ENCODE measurements at places on chromosomes 4 and X. TPM values are rescaled to one million over a fixed set of nuclear protein-coding genes. Genes with fewer than 3 reads are reported as not detected.

Gene HNRNPDL
- total RNA-seq, result 472 TPM

Gene PDE5A
- 15.7 TPM for total RNA-seq

- peak; percentile 58 for DNase-seq
Observed at GRCh38 chrX:154531626-154532025, 15.0 kb downstream of the G6PD start.

DNA sequence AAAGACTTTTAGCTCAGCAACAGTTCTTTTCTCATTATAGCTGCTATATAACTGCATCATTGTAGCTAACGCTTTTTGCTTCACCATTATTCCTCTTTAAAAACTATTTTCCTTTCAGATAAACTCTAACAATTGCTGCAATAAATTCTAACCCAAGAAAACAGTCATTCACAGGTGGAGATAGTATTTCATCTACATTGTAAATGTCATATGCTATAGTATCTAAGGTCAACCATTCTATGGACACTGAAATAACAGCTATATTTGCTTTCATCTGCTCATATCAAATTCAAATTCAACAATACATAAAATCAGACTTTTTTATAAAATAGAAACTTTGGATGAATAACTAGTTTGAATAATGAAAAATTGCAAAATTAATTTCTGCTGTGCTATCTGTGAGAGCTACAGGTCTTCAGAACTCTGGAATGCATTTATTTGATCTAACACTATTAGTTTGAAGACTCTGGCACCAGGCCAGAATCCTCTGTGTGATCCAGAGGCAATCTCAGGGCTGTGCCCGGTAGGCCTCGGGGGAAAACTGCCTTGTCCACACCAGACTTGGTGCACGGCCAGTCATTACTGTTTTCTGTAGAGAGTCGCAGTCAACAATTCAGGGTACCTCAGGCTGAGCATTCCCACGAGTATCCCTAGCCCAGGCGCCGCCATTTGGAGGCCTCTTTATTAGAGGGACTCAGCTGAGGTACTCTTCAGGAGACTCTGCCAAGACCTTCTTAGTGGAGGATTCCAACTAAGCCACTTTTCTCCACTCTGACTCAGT lies 332.4 kb downstream of the SLC7A11 start:
- peak; percentile 29 for DNase-seq

DNA sequence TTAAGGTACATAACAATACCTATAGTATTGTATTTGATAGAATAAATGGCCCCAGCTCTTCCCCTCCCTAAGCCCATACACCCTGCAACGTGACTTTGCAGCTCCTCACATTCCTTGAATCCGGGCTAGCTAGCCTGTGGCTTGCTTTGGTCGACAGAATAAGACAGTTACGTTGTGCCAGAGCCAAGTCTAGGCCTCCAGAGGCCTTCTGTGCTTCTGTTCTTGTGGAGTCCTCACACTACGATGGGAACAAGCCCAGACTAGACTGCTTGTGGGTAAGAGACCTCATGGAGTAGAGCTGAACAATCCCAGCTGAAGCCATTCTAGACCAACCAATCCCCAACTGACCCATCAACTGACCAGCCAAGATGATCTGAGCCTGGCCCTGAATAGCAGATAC lies 102.4 kb upstream of the PLAC1 start:
- DNase-seq, result no peak

GRCh38 chr4:2482693-2483092 lies 13.8 kb downstream of the RNF4 start:
- no peak for DNase-seq

Gene AVPR2
- total RNA-seq, result not detected

- no peak for DNase-seq
Observed at GRCh38 chr4:74615411-74615810, 170.5 kb downstream of the AREG start.

DNA sequence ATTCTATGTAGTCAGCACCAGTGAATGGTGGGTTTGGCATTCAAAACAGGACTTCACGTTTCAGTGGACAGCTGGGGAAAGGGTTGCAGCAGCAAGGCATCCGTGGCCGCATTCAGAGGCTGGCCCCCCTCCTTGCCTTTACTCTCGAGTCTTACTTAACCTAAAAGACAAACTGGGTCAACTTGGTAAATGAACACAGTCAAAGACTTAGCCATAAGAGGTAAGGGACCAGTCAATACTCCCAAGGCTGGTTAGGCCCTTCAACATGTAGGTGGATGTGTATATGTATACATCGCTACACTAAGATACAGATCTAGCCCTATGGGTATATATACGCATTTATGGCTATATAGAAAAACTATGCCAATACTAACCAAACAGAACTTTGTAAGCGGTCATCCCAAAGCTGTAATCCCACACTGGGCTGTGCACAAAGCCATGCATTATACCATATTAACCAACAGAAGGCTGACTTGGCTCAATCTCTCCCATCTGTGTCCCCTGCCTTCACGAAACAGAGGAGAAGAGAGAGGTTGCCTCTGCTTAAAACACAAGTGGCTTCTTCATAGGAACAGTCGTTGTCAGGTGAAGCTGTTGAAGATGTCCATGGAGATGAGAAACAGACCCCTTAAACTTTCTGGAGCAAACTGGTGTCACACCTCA lies 61.9 kb downstream of the TSC22D3 start:
- no peak for DNase-seq

Gene PTCHD1
- 1.4 TPM for total RNA-seq

GRCh38 chrX:136711147-136711546 lies 63.2 kb downstream of the CD40LG start:
- DNase-seq, result peak; percentile 34

- peak; percentile 37 for DNase-seq
Observed at GRCh38 chrX:53357799-53358530, 64.5 kb downstream of the SMC1A start.

GRCh38 chr4:38679921-38680320 lies 15.9 kb downstream of the KLF3 start:
- no peak for DNase-seq

Gene DCAF8L1
- not detected for total RNA-seq

Gene DCTD
- 100 TPM for total RNA-seq

DNA sequence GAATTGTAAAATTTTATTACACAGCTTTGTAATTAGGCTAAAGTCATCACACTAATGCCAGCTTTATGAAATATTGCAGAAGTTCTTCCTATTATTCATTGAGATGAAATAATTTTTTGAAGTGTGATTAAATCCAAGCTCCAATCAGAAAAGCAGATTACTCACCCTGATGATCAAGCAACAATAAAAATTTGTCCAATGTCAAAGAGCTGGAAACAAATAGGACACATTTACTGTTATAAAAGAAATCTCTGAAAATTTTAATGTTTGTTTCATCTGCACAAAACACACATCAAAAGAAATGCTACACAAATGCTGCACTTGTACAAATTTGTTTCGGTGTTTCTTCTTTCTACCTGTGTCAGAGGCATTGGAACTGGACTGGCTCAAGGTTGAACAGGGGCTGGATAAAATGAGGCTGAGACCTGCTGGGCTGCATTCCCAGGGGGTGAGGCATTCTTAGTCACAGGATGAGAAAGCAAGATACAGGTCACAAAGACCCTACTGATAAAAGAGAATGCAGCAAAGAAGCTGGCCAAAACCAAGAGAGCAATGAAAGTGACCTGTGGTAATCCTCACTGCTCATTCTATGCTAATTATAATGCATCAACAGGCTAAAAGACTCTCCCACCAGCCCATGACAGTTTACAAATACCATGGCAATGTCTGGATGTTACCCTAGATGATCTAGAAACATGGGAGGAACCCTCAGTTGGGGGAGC lies 78.3 kb downstream of the GASK1B start:
- no peak for DNase-seq

Gene NR3C2
- total RNA-seq, result 0.86 TPM

Gene TACR3
- total RNA-seq, result 0.53 TPM

DNA sequence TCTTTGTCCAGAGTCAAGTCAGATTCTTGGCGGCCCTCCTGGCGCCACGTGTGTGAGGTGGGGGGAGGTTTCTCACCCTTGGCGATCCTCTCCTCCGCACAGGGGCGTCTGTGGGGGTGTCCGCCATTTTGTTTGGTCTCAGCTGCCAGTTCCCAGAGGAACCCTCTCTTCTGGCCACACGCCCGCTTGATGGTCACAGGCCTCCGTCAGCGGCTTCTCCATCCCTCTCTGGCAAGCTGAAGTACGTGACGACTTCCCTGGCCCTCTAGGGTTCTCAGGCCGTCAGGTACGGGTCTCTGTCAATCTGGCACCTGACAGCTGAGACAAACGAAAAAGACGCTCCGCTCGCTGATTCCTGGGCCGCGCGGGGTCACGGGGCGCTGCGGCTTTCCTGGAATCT lies 272.6 kb downstream of the TRIML1 start:
- no peak for DNase-seq

Gene RS1
- not detected for total RNA-seq

DNA sequence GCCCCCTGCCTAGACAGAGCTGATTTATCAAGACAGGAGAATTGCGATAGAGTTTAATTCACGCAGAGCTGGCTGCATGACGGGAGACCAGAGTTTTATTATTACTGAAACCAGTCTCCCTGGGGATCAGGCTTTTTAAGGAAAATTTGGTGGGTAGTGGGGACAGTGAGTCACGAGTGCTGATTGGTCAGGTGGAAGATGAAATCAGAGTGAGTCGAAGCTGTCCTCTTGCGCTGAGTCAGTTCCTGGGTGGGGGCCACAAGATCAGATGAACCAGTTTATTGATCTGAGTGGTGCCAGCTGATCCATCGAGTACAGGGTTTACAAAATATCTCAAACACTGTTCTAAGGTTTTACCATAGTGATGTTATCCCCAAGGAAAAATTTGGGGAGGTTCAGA lies 36.6 kb downstream of the MYOZ2 start:
- no peak for DNase-seq

DNA sequence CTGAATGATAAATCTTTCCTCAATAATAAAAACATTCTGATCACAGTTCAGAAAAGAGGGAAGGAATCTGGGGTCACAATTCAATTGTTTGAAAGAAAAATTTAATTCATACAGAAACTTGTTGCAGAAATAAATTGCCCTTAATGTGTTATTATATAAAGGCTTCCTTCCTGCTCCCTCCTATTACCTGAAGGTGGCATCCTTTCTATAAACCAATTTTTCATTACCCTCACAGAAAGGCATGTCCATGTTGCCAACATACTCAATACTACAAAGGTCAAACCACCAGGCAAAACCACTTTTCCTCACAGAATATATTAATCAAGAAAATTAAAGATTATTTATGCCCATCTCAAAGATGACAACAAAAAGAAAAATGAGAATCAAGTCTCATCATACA lies 194.3 kb upstream of the CT83 start:
- no peak for DNase-seq

- DNase-seq, result no peak
Observed at GRCh38 chr4:5575941-5576340, 132.4 kb downstream of the EVC2 start.

- no peak for DNase-seq
Observed at GRCh38 chr4:150212927-150213326, 134.7 kb downstream of the DCLK2 start.

GRCh38 chr4:176002007-176002613 lies 63.5 kb upstream of the WDR17 start:
- peak; percentile 78 for DNase-seq

Gene ZFP92
- total RNA-seq, result 0.66 TPM

GRCh38 chr4:76233967-76234678 lies 17.4 kb upstream of the FAM47E start:
- peak; percentile 83 for DNase-seq

DNA sequence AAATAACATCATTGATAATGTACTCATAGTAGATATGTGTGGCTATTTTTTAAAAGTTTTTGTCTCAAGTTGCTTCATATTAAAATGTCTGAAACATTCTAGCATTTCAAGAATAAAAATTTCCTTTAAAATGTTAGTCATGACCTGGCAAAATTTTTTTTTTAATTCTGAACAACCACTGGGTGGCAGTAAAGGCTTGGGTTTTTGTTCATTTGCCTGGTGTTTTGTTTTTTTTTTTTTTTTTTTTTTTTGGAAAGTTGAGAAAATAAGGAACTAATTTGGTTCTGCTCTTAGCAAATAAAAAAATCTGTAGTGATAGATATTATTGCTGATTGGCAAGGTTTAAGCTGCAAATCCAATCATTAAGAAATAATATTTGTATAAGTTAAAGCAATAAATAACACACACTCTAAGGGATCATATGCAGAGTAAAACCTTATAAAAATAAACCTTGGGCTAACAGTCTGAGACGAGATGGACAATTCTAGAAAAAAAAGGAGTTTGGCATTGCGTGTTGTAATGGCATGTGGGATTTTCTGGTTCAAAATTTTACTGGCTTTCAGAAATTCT lies 81.4 kb downstream of the CEP44 start:
- DNase-seq, result no peak
